ENCODE measurements at places on chromosomes 4 and X.

GRCh38 chr4:3371033-3372001 lies 70.5 kb upstream of the HGFAC start:
- no peak for DNase-seq

GRCh38 chr4:76738086-76738931 lies 159.6 kb downstream of the SOWAHB start:
- DNase-seq: no peak

DNA sequence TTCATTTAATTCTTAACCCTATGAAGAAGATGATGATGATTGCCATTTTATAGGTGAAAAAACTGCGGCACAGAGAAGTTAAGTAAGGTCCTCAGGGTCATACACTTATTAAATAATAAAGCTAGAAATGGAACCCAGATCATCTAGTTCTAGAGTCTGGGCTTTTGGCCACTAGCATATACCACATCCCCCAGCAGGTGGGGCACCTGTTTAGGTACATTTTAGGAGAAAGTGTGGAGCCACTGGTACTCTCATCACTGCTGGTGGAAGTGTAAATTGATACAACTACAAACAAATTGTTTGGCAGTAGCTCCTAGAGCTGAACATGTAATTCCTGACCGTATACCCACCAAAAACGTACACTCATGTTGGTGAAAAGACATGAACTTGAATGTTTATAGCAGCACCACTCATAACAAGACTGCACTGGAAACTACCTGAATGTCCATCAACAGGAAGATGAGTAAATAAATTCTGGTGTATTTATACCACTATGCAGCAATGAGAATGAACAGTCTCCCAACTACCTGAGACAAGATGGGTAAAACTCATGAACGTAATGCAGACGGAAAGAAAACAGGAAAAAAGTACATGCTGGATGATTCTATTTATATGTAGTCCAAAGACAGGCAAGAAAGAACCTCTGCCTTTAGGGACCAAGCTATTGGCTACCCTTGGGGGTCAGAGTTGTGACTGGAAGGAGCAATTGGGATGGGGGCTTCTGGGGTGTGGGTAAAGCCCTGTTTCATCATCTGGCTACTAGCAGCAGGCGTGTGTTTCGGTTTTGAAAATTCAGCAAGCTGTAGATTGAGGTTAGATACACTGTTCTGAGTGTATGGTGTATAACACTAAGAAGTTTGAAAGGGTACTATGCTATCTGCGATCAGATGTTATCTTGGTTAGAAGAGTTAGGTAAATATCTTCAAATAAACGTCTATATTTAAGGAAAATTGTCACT lies 72.3 kb upstream of the ADGRG2 start:
- DNase-seq: no peak

DNA sequence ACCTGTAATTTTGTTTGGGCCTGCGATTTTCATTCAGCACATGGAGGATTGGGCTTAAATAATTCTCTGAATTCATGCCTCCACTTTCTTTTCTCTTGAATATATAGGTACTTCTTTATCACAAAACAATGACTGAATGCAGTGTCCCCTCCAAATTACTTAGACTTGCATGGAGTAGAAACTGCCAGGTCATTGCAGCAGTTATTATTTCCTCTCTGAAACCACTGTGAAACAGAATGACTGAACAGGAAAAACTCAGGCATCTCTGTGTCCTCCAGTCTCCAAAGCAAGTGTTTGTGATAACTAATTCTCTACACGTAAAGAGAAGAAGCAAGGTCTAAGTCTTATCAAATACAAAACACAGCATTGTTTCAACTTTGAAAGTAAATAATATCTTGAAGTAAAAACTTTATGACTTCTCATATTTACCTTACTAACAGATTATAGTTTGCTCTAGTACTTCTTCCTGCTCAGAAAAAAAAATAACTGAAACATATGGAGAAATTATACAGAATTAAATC lies 144.5 kb upstream of the DIAPH2 start:
- DNase-seq: no peak

DNA sequence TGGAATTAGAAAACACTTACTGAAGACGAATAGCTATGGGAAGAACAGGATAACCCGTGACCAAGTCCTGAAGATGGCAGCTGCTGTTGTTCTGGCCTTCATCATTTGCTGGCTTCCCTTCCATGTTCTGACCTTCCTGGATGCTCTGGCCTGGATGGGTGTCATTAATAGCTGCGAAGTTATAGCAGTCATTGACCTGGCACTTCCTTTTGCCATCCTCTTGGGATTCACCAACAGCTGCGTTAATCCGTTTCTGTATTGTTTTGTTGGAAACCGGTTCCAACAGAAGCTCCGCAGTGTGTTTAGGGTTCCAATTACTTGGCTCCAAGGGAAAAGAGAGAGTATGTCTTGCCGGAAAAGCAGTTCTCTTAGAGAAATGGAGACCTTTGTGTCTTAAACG lies 2.4 kb downstream of the AGTR2 start:
- no peak for DNase-seq

DNA sequence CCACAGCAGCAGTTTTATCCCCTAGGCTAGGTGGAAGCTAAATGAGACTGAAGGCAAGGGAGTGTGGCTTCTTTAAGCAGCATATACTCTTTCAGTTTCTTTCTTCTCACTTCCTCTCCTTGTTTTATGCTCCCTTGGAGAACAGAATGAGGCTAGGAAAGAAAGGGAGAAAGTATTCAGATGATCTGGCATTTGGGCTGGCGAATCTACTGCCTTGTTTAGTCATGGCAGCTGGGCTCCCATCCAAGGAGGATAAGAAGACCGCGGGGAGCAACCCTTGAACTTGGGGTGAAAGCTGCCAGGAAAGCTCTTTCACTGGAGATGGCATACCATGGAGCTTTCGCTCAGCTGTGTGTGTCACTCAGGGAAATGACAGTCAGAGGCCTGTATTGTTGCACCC lies 72.1 kb downstream of the ARHGEF38 start:
- peak; percentile 46 for DNase-seq

- no peak for DNase-seq
These were observed 61.3 kb upstream of the MAGEC2 start for GRCh38 chrX:142266417-142266816.
